ENCODE measurements at places on chromosomes 3 and 15. TPM values are rescaled to one million over a fixed set of nuclear protein-coding genes. Genes with fewer than 3 reads are reported as not detected.

The OSTN gene
- 0.10 TPM for total RNA-seq

The GNAT1 gene
- total RNA-seq: 0.20 TPM

The SIDT1 gene
- total RNA-seq: 4.4 TPM

The CLDN11 gene
- total RNA-seq: 8.5 TPM

The FGF12 gene
- total RNA-seq: 1.4 TPM

The LRCH3 gene
- total RNA-seq: 129 TPM

The MST1R gene
- total RNA-seq: 6.3 TPM
